GF-D8 (cell line): ENCODE measurements at places on chromosomes 7 and 10.

- DNase-seq, result no peak
These were observed 101.9 kb upstream of the LRRN3 start for GRCh38 chr7:110988890-110989501.

GRCh38 chr7:132516042-132516840, 60.0 kb downstream of the PLXNA4 start:
- no peak for DNase-seq

DNA sequence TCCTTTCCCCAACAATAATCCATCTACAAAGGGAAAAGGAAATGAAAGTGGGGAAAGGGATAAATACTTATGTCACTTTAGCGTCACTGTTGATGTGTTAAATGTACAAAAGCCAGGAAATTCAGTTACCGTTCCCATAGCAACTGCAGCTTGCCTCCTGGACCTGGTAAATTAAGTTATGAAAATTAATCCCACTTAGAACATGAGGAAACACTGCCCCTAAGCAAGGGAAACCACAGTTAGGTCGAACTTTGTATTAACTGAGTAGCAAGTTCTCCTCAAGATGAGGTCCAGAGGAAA, 338.2 kb upstream of the AOAH start:
- no peak for DNase-seq

DNA sequence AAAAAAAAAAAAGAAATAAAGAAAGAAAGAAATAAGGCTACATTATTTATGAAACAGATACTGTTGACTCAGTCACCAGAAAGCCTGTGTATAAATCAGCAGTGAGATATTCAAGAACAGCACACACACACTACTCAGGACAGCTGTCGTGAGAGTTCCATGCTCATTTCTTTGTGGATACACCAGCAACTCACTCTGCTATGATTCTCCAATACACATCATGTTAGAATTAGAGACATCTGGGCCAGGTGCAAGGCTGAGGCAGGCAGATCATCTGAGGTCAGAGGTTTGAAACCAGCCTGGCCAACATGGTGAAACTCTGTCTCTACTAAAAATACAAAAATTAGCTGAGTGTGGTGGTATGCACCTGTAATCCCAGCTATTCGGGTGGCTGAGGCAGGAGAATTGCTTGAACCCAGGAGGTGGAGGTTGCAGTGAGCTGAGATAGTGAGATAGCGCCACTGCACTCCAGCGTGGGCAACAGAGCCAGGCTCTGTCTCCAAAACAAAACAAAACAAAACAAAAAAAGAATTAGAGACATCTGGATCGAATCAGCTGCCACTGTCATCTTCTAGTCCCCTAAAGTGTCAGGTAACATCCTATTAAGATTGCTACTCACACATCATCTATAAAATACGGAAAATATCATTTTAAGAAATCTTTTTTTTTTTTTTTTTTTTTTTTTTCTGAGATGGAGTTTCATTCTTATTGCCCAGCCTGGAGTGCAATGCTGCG, 11.2 kb upstream of the NUPR2 start:
- DNase-seq, result no peak

GRCh38 chr7:1243290-1243963, 10.8 kb downstream of the UNCX start:
- DNase-seq, result no peak

- DNase-seq, result no peak
These were observed 47.8 kb upstream of the CALCR start for GRCh38 chr7:93622036-93623033.

DNA sequence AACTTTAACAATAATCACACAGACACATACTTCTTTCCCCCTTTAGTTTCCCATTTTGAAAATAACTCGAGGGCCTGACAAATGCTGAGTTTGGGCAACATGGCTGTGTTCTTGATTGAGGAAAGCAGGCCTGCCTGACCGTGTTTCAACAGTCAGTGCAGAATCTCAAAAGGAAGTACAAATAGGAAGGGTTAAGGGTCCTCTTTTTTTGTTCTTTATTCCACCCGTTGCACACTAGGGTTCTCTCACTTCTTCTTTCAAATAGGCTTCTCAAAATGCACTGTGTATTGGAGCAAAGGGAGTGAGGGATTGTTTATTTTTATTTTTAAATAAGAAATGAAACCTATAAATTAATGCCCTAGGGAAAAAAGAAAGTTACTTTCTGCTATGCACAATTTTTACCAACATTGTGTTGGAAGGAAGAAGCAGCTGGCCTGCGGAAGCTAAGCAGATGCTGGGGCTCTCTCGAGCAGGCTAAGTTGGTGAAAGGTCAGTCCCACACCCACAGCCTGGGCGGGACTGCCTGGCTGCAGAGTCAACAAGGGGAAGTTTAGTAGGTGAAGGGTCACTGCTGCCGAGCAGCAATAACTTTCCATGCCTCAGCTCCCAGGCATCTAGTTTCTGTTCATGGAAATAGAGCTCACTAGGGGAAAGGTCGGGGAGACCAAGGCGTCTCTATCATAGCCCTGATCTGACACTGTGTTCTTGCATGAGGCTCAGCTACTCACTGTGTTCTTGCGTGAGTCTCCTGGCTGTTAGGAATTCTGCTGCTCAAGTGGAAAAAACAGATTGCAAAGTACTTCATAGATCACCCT, 12.2 kb upstream of the PDK4 start:
- peak; percentile 79 for DNase-seq

GRCh38 chr7:64643566-64643965, 22.4 kb upstream of the ZNF107 start:
- DNase-seq, result peak; percentile 89

DNA sequence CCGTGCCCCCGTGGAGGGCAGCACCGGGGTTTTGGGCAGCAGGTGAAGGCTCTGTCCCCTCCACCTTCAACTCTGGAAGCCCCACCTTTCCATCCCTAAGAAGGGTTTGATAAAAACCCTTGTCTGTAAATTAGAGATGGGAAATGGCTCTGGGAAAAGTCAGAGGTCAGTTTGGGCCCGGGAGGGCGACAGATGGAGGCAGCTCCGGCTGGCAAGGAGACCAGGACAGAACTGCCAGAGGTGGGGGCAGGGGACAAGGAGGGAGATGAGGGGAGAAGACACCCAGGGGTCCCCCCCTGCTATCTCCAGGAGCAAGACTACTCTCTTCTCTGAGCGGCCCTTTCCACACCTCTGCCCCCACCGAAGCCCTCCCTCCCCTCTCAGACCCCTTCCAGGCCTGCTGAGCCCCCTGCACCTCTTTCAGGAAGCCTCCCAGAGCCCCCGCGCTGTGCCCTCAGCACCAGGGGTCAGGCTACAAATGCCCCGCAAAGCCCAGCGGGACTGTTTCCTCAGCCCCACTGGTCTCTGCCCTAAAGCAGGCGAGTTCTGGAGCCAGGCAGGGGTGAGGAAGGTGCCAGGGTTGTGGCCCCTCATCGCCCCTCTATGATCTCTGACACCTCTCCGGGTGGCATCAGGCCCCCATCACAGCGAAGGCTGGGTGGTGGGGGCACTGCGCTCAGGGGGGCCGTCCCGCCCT, 980 bp upstream of the SH2B2 start:
- no peak for DNase-seq

GRCh38 chr10:27241010-27241651, 534 bp upstream of the ACBD5 start:
- peak; percentile 32 for DNase-seq

DNA sequence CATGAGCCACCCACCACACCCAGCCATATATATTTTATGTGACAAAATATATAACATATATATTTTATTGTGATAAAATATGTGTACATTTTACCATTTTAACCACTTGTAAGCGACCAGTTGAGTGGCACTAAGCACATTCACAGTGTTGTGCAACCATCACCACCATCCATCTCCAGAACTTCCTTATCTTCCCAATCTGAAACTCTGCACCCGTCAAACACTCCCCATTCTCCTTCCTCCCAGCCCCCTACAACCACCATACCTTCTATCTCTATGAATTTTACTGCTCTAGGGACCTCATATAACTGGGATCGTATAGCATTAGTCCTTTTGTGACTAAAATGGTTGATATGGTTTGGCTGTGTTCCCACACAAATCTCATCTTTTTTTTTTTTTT, 20.8 kb upstream of the CYTH3 start:
- DNase-seq, result no peak

GRCh38 chr7:105438847-105439173, 50.1 kb upstream of the SRPK2 start:
- no peak for DNase-seq

- no peak for DNase-seq
These were observed 133.1 kb downstream of the MAPK8 start for GRCh38 chr10:48439581-48440041.

DNA sequence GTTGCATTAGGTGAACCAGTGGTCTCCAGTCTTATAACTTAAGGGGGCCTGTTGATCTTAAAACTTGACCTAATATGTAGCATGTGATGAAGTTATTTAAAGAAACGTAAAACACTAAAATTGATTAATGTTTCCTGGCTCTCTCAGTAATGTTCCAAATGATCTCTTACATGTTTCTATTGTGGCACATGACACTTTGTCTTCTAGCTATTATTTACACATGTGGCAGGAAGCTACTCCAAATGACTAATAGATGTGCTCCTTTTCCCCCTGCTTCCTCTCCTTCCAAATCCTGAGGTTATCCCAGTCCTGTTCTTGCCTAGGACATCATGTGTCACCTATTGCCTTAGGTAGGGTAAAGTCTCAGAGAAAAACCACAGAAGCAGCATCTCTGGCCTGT, 89.4 kb downstream of the FAS start:
- DNase-seq, result no peak

GRCh38 chr7:3063016-3063753, 19.5 kb upstream of the CARD11 start:
- DNase-seq, result no peak

- no peak for DNase-seq
These were observed 176.8 kb downstream of the PKD1L1 start for GRCh38 chr7:47771336-47771989.

DNA sequence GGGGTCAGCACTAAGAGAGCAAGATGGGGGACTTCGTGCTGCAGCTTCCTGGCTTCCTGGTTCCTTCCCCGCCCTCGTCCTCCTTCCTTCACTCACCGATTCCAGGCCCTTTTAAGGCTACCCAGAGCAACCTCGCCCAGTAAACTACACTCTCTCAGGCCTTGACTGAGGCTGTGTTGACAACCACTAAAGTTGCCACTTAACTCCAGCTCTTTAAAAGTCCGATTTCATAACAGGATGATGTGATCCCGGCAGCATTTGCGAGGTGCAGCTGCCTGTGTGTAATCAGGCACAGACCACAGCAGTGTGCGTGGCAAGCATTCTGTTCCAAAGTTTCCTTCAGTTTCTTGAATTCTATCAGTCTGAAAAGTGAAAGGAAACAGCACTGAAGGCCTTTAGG, 110.6 kb downstream of the RAB11FIP2 start:
- no peak for DNase-seq

GRCh38 chr10:124340033-124340760, 78.5 kb downstream of the OAT start:
- no peak for DNase-seq

GRCh38 chr7:24455813-24456525, 117.3 kb upstream of the PALS2 start:
- DNase-seq, result no peak

DNA sequence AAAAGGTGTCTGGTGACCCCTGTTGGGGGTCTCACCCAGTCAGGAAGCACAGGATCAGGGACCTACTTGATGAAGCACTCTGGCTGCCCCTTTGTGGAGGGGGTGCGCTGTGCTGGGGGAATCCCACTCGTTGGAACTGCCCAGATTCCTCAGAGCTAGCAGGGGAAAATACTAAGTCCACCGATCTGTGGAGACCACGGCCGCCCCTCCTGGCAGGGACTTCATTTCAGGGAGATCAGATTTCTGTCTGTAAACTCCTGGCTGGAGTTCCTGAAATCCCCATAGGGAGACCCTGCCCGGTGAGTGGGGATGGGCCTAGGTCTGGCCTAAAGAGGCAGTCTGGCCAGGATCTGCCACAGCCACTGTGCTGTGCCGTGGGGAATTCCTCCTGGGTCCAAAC, 79.3 kb upstream of the ADCY1 start:
- DNase-seq, result no peak

DNA sequence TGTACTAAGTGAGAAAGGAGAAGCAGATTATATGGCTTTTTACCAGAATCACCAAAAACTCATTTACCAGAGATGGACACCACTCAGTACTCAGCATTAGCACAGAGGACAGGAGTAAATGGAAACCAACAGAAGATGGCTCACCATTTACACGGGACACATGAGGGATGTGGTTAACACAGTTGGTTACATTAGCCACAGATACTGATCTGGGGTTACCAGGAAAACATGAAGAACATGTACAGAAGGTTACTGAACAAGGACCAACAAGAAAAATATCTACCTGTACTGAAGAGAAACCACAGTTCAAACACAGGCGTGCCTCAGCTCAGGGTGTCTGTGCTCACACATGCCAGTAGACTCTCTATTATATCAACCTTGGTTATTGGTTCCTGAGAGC, 1285.8 kb upstream of the SORCS1 start:
- no peak for DNase-seq

DNA sequence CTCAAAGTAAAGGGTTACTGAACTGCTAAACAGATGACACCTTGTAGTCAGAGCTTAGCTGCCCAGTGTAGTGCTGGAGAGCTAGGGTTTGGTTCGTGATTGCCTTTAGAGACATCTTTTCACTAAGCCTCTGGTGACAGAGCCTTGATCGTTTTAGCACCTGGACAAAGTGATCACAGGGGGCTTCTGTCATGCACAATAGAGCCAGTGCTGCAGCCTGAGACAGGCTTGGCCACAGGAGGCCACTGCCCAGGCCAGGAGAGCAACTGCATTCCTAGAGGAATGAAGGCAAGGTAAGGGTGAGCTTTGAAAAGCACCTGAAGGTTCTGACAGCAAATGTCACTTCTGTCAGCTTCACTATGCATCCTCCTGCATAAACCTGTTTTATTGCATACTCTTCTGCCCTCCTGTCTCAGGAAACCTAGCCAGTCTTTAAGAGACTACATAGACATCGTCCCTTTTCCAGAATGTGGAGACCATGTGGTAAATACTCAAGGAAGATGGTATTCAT, 122.9 kb downstream of the NPY start:
- no peak for DNase-seq
